NCI-H187 treated with DMSO at 0.1 percent for 48 hours (cell line): ENCODE measurements at places on chromosomes 13 and 19.

DNA sequence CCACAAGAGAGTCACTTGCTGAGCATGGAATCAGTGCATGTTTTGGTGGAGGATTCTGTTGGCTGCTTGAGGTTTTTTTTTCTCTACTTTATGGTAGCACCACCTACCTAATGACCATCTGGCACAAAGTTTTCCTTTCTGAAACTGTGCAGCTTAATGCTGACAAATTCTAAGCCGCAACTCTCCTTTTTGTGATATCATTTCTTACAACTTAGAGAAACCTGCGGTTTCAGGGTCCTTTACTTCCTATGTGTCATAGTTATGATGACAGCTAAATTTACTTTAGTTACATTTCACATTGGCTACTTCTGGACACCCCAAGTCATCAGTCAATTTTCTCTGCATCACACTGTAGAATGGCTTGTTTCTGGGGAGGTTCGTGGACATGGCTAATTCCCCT, 115.4 kb upstream of the TMTC4 start:
- DNase-seq, result no peak

DNA sequence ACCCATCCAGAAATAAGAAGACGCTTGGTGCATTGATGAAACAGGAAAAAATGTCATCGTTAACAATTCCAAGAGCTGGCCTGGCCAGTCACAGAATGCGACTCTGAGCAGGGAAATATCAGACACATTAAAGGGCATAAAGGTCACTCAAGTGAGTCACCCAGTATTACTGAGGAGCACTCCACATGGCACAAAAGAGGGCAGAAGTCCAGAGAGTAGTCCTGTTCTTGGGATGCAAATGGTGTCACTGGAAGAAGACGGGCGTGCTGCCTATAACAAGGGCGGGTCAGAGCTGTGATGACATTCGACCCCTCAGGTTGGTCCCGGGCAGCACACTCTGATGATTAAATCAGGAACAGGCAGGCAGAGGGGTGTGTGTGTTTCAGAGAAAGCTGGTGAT, 720.3 kb downstream of the UQCRFS1 start:
- no peak for DNase-seq

GRCh38 chr19:51789061-51789795, 5.7 kb upstream of the FPR3 start:
- no peak for DNase-seq

GRCh38 chr19:40800997-40801377, 2.0 kb downstream of the EGLN2 start:
- DNase-seq, result no peak

- DNase-seq, result no peak
Measured at GRCh38 chr19:5032101-5032967, 63.4 kb downstream of the KDM4B start.

DNA sequence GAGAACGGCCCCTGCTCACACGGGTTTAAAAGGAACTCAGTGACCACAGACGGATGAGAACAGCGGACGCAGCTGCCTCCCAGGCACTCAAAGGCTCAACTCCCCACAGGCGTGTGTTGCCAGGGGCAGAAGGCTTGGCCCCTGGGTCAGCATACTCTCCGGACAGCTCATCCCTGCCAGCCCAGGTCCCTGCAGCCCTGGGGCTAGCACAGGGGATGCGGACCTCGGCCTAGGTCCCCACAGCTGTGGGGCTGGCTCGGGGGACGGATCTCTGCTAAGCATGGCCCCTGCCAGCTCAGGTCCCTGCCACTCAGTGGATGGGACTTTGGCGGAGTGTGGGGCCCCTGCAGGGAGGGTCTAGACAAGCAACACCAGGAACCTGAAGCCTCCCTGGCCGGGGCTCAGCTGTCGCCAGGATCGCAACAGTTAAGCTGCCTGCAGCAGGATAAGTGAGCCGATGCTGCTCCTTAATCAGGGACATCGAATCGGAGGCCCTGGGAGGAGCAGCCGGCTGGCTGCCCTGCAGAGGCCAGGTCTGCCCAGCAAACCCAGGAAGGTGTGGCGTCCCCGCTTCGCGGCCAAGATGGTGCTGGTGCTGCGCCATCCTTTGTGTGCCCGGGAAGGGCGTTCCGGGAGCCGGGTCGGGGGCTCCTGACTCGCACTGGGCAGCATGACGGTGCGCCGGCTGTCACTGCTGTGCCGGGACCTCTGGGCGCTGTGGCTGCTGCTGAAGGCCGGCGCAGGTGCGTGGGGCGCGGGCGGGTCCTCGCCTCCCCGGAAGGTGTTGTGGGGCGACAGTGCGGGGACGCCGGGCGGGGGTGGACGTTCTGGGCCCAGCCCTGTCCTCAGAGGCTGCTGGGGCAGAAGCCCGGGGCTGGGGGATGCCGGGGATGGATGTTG, 32.5 kb downstream of the MCF2L start:
- DNase-seq, result peak; percentile 95

GRCh38 chr19:49071860-49072547, 495 bp downstream of the KCNA7 start:
- no peak for DNase-seq

DNA sequence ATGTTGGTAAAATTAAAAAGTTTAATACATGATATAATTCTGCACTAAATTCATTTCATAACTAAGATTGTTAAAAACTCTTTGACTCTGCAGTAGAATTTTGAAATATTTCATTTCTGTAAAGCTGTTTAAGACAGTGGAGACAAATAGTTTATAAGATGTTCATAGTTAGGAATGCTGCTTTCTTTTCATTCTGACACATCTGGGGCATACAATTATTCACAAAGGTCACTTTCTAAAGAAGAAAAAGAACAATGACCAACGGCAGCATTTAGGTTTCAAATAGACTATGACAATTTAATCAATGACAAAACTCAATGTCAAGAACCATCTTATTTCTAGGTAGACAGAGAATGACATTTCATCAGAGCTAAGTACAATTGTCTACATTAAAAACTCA, 1422.1 kb downstream of the PCDH9 start:
- no peak for DNase-seq

- DNase-seq, result no peak
Measured at GRCh38 chr13:44927968-44928367, 61.3 kb downstream of the NUFIP1 start.

- DNase-seq, result no peak
Measured at GRCh38 chr19:9354651-9355050, 8.2 kb upstream of the ZNF177 start.

DNA sequence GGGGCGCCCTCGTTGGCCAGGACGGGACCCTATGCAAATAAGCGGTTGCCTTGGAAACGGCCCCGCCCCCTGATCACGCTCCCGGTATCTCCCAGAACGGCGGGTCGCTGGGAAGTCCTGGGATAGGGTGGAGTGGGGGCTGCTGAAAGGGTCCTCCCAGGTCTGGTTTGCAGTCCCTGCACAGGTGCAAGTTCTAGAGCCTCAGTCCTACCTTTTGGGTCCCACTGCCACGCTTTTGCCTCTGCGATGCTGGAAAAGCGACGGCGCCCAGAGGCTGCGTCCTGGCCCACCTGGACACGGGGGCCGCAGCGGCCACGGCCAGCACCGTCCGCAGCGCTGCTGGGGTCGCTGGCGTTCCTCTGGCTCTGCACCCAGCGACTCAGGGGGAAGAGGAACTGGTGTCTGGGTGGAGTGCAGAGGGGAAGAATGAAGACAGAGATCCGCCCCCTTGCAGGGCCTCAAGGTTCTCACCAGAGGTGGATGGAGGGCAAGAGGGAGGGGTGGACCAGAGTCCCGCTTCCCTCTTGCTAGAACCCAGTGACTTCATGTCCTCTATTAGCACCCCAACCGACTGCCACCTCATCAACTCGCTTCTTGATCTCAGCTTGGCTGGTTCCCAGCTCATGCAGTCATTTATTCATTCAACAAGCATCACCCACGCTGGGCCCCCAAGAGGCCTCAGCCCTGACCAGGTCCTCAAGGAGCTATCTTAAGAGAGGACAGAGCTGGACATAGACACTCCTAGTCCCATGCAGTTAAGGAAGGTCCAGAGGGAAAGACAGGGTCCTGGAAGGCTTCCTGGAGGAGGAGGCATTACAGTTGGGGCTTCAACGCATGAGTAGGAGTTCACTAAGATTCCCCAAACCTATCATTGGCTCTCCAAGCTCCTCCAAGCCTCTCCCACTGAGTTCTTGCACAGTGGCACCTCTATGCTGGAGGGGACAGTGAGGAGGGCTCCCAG, at the start of gene LRRC25:
Gene LRRC25, minus strand, starts transcription at position 381 of the 961 bp plus-strand sequence. CDS start 659 bp downstream, outside the sequence.
- DNase-seq, result no peak

DNA sequence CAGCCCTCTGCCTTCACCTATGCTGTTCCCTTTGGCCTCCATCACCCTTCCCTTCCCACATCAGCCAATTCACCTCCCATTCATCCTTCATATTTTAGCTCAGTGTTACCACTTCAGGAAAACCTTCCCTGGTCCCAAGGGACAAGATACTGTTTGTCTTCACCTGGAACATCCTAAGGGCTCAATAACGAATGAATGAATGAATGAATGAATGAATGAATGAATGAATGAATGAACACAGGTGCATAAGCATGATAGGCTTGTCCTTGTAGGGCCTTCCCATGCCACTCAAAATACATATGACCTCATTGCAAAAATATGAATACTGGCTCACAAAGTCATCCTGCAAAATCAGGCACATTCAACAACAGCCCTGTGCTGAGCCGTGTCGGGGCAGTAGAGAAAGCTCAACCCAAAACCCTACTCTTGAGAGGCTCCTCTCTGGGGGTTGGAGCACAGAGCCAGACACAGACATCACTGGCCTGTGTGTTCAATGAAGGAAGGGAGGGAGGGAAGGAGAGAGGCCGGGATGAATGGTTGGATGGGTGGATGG, 33.7 kb upstream of the TPM4 start:
- DNase-seq, result no peak

DNA sequence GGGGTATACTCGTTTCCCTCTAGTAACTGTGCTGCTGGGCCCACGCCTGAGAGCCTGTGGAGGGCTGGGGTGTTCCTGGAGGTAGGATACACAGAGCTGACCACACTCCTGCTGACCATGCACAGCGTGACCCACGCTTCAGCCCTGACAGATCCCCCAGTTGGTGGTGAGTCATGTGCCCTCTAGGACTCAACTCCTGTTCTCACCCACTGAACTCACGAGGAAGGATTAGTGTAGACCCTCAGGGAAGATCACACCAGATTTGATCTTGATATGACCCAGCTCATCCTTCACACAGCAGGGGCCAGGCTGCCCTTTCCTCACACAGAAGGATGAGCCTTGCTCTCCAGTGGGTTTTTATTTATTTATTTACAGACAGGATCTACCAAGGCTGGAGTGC, 13.3 kb upstream of the ACP7 start:
- DNase-seq, result no peak

GRCh38 chr13:95552208-95552538, 347 bp upstream of the CLDN10 start:
- no peak for DNase-seq

DNA sequence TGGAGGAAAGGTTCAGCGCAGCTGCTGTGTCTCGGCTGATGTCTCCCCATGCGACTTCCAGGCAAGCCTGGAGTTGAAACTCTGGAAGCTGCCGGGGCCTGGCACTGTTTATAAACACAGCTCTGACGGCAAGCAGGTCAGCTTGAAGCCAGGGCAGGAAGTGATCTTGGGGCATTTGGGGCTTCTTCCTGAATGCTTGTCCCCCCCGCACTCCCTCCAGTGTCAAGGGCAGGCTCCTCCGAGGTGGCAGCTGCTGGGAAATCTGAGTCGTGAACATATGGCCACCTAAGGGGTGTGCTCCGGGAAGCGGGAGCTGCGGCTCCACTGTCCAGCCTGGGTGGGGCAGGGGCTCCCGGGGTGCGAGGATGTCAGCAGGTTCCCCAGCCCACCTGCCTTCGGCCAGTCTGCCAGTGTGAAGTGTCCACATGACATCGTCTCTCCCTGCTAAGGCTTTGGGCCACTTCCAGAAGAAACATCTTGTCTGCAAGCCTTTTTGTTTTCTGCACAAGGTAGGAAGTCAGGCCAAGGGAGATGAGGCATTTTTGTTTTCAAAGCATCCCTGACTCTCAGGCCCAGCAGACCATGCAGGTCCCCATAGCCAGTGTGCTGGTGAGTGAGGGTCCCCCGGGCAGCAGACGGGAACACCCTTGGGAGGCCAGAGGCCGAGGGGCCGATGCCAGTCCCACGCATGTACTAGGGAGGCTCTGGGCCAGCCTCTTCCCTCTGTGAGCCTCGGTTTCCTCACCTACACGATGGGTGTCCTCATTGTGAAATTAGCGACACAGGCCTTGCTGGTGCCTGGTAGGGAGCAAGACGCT, 2.7 kb downstream of the PIAS4 start:
- DNase-seq, result no peak

- no peak for DNase-seq
Measured at GRCh38 chr13:94006296-94006695, 473.2 kb downstream of the DCT start.

- DNase-seq, result no peak
Measured at GRCh38 chr19:13995878-13996765, 10.0 kb downstream of the RFX1 start.

- DNase-seq, result no peak
Measured at GRCh38 chr13:47908197-47908902, 92.7 kb downstream of the SUCLA2 start.

- DNase-seq, result no peak
Measured at GRCh38 chr13:110268576-110269185, 38.3 kb downstream of the COL4A1 start.

DNA sequence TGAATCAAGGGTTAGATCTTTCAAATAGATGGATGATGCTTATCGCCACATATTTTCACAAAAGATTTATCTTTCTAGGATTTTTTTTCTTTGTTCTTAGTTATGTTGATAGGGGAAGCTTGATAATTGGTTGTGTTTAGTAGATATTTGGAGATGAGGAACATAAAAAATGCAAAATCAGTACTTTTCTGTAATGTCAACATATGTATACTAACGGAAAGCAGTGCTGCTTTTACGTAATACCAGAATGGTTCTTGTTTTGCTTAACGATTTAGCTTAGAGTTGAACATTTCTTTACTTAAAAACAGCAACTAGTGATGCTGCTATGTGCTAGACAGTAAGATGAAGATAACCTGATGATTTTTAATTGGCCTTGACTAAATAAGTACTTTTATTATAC, 3.0 kb downstream of the ZMYM2 start:
- no peak for DNase-seq

- DNase-seq, result no peak
Measured at GRCh38 chr13:43935878-43936277, 56.2 kb downstream of the LACC1 start.

DNA sequence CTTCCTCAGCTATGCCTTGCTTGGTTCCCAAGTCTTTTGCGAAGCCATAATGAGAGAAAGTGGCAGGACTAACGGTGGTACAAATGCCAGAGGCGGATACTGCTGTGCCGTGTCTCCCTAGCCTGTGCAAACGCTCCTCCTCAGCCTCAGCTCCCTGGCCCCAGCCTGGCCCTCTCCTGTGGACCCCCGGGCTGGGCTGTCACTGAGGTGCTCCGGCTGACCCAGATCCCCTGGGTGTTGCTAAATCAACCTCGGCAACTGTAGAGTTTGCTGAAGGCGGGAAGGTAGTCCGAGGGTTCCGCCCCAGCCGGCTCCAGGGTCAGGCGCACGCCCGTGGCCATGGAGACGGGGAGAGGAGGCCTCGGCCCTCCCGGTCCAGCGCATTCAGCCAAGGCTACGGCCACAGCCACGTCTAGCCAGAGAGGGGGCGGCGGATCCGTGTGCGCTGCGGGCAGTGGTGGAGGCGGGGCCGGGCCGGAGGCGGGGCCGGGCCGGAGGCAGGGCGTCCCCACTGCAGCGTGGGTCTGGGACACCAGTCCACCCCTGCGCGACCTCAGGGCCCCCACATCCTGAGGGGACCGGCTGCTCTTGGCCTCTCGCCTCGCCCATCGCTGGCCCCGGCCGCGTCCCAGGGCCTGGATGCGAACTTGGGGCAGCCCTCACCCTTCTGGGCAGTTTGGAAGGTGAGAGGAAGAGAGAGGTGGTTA, 16.4 kb upstream of the ZNF492 start:
- DNase-seq, result no peak
